ENCODE measurements at places on chromosomes 7 and 10.

GRCh38 chr7:29209745-29210144 lies 15.2 kb downstream of the CHN2 start:
- DNase-seq, result no peak

DNA sequence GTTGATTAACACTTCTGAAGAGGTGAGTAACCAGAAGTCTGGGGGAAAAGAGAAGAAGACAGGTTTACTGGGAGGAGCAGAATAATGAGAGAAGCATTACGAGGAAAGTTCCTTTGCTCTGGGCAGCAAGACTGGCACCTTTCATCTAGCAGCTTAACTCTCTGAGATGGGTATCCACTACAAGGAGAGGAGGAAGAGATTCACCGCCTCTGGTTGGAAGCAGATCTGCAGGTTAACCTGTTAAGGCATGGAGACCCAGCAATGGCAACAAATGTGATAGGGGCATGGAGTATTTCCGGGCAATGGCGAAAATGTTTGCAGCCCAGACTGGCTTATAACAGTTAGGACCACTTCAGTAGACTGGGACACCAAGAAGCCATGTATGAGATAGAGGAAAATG lies 162.2 kb downstream of the TFEC start:
- no peak for DNase-seq

DNA sequence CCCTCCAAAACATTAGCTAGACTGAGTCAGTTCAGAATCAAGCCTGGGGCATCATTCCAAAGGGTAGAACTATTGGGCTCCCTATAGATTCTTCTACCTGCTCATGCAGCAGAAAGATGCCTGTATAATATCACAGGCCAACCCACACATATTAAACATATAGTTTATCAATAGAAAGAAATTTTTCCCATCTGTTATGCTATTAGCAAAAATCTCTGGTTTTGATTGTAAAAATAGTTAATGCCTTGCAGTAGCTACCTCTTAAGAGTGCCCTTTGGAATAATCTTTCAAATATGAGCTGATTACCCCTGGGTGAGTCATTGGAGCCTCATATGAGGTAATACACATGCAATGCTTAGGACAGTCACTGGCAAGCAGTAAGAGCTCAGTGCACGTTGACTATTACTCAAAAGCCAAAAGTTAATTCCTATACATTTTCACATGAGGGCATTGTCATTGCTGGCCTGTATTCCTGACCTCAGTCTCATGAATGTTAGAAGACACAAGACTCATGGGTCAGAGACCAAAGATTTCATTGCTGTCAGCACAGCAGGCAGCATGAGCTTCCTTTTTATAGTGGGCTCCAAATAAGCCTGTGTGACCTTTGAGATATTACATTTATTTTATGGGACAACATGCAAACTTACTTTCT lies 180.0 kb downstream of the FGFR2 start:
- DNase-seq, result no peak

GRCh38 chr10:24642921-24643678 lies 80.6 kb downstream of the ARHGAP21 start:
- no peak for DNase-seq

DNA sequence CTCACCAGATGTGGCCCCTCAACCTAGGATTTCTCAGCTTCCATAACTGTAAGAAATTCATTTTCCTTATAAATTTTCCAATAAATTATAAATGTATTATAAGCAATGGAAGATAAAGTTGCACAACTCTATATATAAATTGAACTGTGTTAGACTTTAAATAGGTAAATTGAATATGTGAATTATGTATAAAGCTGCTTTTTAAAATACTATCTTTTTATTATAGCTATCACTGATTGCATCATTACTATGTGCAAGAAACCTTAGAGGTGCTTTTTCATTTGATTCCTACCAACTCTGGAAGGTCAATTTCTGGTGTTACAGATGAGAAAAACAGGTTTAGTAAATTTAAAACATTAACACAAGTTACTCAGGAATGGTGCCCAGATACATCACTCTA lies 8.4 kb downstream of the MTERF1 start:
- no peak for DNase-seq

GRCh38 chr10:79409726-79410085 lies 35.7 kb downstream of the ZCCHC24 start:
- DNase-seq, result no peak

GRCh38 chr10:5196702-5197113 lies at the start of gene AKR1C4:
Gene AKR1C4 (plus strand): TSS chr10:5196837. CDS start chr10:5196868, 31 bp downstream.
- DNase-seq, result no peak

DNA sequence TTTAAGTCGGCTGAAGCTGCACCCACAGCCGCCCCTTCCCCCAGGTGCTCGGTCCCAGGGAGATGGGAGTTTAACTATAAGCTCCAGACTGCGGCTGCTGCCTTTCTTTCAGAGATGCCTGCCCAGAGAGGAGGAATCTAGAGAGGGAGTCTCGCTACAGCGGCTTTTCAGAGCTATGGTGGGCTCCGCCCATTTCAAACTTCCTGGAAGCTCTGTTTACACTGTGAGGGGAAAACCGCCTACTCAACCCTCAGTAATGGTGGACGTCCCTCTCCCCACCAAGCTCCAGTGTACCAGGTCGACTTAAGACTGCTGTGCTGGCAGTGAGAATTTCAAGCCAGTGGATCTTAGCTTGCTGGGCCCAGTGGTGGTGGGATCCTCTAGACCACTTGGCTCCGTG lies 135.4 kb downstream of the CXCL12 start:
- DNase-seq, result no peak

DNA sequence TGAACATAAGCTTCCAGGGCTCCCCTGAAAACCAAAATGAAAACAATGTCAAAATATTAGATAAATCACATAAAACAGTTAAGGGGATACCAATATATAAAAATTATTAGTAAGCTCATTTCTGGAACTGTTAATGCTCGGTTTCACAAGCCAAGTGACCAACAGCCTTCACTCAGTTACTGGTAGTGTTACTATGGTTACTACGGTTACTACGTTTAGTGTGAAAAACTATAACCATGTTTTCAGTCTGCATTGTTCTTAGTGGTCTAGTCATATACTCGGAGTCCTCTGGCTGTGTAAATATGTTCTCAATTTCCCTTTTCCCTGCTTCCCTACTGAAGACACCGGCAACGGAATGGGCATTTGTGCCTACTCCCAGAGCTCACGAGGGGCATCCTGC lies 34.8 kb downstream of the HBP1 start:
- DNase-seq, result no peak

DNA sequence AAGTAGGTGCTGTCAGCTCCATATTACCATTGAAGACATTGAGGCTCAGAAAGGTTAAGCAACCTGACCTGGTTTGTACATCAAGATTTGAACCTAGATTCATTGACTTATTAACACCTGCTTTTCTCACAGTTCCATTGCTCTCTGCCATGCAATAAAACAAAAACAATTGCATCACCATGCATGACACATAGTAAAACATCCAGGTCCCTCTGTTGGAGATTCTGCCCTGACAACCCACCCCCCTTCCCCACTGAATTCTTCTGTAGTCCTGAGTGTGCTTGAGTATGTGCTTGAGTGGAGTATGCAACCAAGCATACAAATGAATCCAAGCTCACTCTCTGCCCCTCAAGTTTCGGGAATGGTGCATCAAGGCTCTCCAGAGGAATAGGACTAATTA lies 6.0 kb upstream of the LMBR1 start:
- no peak for DNase-seq

- no peak for DNase-seq
Measured at GRCh38 chr7:42548816-42549611, 312.0 kb upstream of the GLI3 start.

DNA sequence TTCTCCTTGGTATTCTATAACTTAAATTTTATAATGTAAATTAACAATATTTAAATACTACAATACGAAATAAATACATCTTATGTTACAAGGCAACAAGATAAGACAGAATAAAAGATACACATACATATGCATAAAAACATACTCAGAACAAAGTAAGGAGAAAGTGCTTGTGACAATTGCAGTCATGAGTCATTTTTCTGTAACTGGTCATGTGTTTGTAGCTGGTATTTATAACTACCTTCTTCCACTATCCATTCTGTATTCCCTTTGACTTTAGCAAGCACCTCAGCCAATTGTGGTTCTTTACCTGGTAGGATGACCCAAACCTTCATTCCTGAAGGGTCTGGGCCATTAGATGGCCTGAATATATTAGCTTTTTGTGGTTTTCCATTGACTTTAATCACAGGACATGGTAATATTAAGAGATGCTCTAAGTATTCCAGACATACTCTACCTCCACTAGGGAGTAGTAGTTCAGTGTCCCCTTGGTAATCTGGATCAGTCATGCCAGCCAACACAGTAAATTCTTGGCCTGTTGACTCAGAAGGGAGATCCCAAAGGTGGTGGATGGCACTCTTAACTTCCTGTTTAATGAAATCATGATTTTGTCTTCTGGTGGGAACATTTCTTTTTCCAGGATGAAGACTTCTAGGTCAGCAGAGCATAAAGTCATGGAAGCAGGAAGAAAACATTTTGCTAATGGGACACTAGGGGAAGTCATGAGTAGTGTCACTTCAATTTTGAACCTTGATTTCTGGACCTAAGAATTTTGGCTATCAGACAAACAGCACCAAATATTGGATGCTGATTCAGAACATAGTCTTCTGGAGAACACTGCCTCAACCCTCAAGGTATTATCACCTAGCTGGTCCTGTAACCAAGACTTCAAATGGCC lies 733.7 kb upstream of the IGFBP3 start:
- DNase-seq, result no peak

- DNase-seq, result no peak
Measured at GRCh38 chr7:151387161-151388006, 22.5 kb downstream of the WDR86 start.

DNA sequence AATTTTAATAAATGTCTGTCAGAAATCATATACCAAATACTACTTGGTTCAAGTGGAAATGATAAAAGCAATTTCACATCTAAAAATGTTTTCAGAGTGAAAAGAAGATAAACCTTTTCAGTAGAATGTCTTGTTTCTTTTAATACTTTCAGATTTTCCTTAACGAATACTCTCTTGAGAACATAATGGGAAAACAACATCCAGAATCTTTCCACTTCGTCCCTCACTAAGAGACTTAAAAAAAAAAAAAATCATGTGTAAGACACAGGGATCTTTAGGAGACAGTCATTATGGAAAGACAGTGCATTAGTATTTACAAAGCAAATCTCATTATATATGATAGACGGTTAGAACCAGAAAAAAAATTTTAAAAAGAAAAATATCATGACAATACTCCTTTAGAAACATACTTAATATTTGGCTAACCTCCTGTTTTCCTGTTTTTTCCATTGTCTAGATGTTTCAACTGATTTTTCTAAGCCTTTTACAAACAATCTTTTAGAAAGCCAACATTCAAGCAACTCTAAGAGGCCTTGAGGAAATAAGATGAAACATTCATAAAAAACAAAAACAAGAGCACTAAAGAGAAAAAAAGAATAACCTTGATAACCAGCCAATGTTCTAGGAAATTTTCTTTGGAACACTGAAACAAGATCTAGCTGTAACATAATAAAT lies 339.9 kb upstream of the LRRN3 start:
- no peak for DNase-seq

GRCh38 chr7:107474104-107474521 lies 4.3 kb downstream of the GPR22 start:
- DNase-seq, result no peak

DNA sequence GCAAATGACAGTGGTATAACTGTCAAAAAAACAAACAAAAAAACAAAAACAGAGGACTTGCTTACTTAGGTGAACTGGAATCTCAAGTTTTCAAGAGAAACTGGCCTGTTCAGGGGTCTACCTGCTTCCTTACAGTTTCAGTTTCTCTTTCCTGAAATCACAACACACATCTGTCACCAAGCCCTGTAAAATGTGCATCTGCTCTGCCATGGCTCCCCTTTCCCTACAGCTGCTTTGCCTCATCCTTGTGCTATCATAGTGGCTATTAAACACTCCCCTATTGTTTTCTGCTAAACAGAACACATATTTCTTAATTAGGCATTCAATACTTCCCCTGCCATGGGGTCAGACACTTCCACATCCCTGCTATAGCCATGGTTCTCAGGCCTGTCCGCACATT lies 37.6 kb downstream of the CPED1 start:
- no peak for DNase-seq

- no peak for DNase-seq
Measured at GRCh38 chr10:110113670-110114337, 93.6 kb upstream of the MXI1 start.

GRCh38 chr10:96565774-96566173 lies 21.0 kb downstream of the TM9SF3 start:
- no peak for DNase-seq

GRCh38 chr7:106524690-106525059 lies 136.3 kb downstream of the CCDC71L start:
- DNase-seq, result no peak

DNA sequence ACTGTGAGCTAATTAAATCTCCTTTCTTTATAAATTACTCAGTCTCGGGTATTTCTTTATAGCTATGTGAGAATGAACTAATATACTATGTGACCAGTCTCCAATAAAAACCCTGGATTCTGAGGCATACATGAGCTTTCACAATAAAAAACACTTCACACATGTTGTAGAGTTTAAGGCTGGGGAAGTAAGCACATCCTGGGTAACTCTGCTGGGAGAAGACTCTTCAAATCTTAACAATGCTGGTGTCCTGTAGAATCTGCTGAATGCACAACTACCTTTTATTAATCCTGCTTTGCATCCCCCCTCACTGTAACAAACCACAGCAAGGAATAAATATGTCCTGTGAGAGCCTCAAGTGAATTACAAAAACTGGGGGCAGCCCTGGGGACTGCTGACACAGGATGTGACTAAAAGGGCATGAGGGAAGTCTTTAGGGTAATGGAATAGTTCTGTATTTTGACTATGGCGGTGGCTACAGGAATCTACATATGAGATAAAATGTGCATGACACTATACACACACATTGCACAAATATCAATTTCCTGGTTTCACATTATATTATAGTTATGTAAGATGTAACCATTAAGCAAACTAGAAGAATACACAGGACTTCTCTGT lies 45.1 kb upstream of the KCTD7 start:
- DNase-seq, result no peak

GRCh38 chr10:118710487-118710886 lies 44.3 kb downstream of the CACUL1 start:
- no peak for DNase-seq

GRCh38 chr7:37738321-37738720 lies 54.8 kb downstream of the GPR141 start:
- DNase-seq, result no peak

DNA sequence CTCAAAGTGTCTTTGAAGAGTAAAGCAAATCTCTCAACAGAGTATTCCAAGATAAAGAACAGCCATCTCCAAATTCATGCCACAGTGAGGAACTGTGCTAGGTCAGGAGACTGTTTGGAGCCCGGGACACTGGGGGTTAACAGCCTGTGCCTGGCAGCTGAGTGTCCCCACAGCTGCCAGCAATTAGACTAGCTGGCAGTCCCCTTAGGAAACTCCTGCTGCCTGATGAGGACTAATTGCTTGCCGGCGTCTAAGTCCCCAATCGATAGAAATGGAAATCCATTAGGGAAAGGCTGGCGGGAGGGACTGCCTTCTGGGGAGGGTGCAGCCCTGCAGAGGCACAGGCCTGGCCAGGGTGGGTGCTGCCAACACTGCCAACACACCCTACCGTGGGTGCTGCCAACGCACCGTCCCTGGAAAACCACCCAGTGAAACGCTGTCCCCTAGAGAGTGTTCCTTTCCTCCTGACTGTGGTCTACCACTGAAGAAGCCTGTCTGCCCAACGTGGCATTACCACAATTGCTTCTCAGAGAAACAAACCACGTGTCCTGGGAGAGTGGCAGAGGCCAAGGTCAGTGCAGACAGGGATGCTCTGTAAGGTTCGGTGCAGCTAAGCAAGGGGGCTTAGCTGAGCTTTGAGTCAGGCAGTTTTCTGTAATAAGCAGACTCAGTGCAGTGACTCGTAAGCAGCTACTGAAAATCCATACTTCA lies 60.8 kb downstream of the XRCC2 start:
- DNase-seq, result no peak

Data from stimulated activated CD4-positive, alpha-beta T cell treated with anti-CD3 and anti-CD28 coated beads, Interleukin-12 subunit alpha, Interleukin-12 subunit beta, amount 100 ng/mL, for 48 hours (primary cell).